Activated CD4-positive, alpha-beta memory T cell treated with anti-CD3 and anti-CD28 coated beads, Interleukin-2, amount 10 ng/mL, durations not matched to agents 7 days and 5 days (primary cell): ENCODE measurements at places on chromosomes 7 and 10. TPM values are rescaled to one million over a fixed set of nuclear protein-coding genes. Genes with fewer than 3 reads are reported as not detected.

The LMTK2 gene
- 11.6 TPM for total RNA-seq

The SLC4A2 gene
- total RNA-seq = 109 TPM

The SP8 gene
- not detected for total RNA-seq

The PDE1C gene
- total RNA-seq = not detected

The SPDYE2B gene
- not detected for total RNA-seq

The CALHM3 gene
- 0.48 TPM for total RNA-seq
